ENCODE measurements at places on chromosomes 16 and 17.

DNA sequence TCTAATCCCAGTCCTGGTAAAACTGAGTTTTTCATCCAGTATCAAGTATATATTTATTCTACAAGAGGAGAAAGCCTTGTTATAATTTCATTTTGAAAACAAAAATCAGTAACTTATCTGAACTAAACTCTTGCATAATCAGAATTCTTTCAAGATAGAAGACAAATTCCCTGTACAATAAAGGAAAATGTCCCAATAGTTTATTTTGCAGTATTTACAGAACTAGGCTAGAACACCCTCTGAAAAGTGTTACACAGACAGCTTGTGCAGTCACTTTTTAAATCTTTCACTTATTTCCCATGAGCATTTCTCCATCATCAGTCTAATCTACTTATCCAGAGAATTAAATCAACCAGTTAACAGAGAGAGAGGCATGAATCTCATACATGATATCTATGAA lies 48.5 kb downstream of the SPOP start:
- DNase-seq, result no peak

DNA sequence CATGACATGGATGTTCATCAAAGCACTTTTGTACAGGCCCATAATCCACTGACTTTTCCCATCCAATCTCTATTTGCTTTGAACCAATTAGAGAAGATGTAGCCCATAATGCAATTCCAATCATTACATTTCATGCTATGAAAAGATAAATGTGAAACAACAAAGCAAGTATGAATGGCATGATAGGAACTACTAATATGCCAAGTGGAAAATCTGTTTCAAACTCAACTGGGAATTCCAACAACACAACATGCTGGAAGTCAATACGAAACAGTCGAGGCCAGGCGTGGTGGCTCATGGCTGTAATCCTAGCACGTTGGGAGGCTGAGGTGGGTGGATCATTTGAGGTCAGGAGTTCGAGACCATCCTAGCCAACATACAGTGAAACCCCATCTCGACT lies 39.6 kb upstream of the TMEM97 start:
- no peak for DNase-seq

DNA sequence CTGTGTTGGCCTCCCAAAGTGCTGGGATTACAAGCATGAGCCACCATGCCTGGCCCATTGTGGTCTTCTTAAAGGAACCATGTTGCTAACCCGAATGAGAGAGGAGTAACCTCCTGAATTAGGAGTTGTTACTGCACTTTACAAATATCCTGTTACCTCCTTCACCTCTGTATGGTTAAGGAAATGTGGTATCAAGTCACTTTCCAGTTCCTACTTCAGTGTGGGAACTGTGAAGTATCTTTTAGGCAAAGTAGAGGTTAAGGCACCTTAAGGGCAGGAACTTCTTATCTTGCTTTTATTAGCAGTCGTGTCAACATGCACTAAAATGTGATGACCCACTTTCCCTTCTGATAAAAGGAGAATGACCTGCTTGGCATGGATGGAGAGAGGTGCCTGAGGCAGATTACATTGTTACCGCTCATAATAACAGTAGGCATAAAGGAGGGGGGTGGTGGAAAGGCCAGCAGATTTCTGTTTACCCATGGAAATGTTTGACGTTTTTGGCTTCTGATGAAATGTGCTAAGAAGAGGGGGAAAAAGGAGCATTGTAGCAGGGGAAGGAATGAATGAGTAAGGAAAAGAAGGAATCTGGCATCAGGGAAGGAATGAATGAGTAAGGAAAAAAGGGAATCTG lies 28.5 kb downstream of the FTO start:
- no peak for DNase-seq

- no peak for DNase-seq
Measured at GRCh38 chr17:82424001-82424862, 5.8 kb upstream of the OGFOD3 start.

DNA sequence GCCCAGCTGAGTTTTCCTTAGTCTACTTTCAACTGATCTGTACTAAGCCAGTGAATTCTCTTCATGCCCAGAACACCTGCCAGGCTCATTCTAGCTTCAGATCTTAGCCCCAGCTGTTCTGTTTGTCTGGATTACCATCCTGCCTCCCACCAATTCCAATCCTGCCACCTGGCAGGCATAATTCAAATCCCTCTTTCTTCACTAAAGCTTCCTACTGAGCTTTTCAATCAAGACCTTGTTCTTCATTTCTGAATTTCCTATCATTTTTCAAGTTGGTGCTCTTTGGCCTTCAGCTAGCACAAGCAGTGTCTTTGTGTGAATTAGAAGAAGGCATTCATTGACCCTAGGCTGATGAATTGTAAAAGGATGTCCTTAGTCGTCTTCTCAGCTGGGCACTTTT lies 357.6 kb downstream of the UTP18 start:
- no peak for DNase-seq

DNA sequence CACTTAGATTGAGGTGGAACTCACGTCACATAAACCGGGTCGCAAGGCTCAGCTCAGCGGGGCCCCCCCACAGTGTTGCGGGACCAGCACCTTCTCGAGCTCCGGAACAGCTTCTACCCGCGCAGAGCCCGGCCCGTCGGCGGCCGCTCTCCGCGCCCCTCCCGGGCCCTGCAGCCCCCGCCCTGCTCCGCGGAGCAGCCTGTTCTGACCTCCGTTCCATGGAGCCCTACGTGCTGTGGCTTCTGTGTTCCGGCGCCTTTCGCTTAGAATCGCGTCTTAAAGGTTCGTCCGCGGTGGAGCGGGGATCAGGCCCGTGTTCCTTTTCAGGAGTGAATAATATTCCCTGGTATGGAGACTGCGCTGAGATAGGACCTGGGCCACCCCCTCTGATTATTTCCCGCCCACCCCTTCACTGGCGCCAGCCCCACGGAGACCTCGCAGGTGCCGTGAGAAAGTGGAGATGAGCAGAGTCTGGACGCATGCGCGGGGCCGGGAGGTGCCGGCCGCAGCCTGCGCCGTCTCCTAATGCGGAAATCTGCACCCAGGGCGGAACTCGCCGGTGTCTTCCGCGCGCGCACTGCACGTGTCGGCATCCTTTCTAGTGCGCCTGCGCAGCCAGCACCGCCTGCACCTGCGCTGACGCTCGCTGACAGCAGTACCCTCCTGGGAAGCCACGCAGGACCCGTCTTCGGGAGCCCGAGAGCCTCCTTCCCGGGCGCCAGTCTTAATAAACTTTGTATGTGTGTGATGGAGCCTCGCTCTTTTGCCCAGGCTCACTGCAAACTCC lies 30.9 kb downstream of the ZNF778 start:
- no peak for DNase-seq

- DNase-seq, result no peak
Measured at GRCh38 chr16:88798073-88798472, 5.5 kb upstream of the CDT1 start.

DNA sequence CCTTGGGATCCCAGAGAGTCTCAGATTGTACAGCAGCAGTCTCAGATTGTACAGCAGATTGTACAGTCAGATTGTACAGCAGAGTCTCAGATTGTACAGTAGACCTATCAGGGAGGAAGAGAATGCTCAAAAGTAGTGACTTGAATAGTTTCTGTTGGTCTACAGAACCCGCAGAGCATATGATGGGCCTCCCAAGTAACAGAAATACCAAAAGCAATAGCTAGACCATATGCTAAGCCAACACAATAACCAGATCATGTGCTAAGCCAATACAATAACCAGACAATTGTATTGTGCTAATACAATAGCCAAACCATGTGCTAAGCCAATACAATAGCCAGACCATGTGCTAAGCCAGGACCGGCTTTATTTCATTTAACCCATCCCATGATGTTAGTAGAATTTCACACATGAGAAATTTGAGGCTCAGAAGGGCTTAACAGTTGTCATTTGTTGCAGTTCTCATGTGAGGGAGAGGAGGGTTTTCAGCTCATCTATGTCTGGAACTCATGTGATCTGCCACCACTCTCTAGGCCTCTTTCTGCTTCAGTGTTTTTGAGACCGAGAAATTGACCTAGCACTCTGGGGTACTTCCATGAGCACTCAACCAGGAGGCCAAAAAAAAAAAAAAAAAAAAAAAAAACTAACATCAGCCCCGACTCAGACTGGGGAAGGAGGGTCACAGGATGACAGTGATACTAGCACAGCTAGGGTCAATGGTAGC lies 144.0 kb downstream of the SOX9 start:
- DNase-seq, result no peak

GRCh38 chr17:47102914-47103313 lies 86.2 kb downstream of the CDC27 start:
- no peak for DNase-seq

All from GM19239 (cell line).